Stimulated activated CD4-positive, alpha-beta T cell treated with anti-CD3 and anti-CD28 coated beads, Interleukin-4, amount 100 ng/mL, for 1 hour (primary cell): ENCODE measurements at places on chromosomes 11 and 22.

DNA sequence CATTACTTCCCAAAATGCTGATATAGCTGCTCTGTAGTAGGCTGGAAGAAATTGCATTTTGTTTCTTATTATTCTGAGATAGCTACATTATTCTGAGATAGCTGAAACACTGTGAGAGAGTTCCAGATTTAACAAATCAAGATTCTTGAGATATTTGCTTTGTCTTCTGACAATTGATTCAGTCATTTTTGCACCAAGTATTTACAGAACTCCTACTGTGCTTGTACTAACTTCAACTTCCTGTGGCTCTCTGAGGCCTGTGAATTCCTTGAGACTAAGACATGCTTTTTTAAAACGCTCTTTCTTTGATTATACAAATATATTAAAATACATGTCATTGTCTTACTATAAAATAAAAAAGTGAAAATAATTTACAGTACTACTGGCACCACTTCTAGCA lies 52.7 kb downstream of the USP47 start:
- no peak for DNase-seq

GRCh38 chr22:33867118-33867866 lies 53.0 kb downstream of the LARGE1 start:
- DNase-seq, result no peak

- no peak for DNase-seq
Observed at GRCh38 chr22:44776605-44777363, 24.4 kb downstream of the ARHGAP8 start.

DNA sequence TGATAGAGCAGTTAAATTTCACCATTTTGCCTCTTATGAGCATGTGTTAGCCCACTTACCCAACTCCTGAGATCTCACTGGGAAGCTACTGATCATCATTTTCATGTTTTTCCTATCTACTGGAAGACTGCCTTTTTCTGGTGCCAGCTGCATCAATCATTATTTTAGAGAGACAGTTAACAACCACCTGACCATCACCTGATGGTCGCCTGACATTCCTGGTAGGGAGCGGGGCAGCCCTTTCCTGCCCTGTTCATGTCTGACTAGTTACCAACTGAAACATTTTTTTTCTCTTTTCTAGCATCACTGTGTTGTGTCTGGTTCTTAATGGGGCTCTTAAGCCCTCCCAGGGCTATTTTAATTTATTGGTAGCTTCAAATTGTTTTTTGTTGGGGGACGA lies 20.2 kb upstream of the PATL1 start:
- DNase-seq, result no peak

DNA sequence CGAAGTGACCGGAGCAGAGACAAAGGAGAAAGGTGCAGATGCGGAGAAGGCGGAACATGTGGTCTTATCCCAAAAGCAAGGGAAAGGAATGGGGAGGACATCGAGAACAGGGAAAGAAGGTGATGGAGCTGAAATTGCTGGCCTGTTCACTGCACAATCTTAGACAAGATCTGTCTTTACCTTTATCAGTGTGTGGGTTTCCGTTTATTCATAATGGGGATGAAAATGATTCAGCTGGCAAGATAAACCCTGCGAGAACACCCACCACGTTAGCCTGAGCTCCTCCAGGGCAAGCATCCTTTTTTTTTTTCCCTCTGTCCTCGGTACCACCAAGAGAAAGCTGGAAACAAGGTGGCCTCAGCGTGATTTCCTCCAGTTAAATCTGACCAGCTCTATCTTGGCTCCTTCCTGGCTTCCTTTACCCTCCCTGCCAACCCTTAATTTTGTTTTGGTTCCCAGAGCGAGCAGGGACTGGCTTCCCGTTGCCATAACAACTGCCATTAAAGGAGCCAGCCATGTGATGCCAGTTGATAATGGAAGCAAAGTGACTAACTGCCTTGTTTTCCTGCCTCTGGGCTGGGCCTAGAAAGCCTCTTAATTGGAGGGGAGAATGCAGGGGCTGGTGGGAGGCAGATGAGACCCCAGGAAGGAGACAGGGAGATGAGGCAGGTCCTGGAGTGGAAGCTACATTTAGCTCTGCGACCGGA lies 4.2 kb downstream of the SGSM1 start:
- no peak for DNase-seq

- DNase-seq, result no peak
Observed at GRCh38 chr11:77073328-77074001, 6.7 kb downstream of the CAPN5 start.

GRCh38 chr11:7630002-7630401 lies 43.3 kb downstream of the CYB5R2 start:
- no peak for DNase-seq

DNA sequence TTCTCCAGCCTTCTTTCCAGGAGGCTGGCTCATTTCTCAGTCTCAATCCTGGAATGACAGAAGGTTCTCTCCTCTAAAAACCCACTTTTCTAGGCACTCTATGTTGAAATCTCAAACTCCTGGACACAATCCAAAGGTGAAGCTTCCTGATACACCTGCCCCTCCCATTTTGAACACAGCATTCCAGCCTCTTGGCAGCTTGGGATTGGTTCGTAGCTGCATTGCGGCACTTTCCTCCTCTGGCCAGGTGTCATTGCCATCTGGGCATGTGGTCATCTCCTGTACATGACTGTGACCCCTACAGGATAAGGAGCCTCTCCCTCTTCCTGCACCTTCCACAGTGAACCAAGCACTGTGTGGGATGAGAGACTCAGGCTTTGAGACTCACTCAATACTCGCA lies 230.2 kb upstream of the B3GAT1 start:
- no peak for DNase-seq

DNA sequence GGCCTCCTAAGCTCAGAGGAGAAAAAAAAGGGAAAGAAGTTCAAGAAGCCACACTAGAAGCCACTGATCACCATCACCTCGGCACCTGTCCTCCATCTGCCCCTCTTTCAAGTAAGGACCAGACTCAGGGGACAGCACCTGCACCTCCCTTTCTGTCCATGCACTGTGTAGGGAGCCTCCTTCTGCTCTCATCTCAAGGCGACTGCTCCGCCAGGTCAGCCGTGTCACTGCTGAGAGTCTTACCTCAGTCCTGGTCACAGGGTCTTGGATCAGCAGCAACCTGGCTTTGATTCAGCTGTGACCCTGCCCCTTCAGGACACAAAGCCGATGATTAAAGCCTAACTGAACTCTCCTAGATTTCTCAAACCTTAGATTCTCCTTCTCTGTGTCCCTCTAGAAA lies 101.5 kb downstream of the ZNF280B start:
- no peak for DNase-seq

DNA sequence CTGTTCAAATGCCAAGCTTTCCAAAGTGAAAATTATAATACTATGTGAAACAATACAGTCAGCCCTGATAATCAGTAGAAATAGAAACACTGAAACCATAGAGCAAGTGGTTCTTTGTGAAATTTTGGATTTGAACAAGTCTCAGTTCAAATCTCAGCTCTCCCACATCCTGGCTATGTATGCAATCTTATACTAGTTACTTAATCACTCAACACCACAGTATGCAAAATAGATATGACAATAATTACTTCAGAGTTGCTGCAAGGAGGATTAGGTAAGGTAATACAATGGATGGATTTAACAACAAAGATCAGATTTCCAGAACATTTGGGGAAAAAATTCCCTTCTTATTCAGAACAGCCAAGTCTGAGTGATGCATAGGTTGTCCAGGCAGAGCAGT lies 851.8 kb upstream of the CCDC90B start:
- no peak for DNase-seq

DNA sequence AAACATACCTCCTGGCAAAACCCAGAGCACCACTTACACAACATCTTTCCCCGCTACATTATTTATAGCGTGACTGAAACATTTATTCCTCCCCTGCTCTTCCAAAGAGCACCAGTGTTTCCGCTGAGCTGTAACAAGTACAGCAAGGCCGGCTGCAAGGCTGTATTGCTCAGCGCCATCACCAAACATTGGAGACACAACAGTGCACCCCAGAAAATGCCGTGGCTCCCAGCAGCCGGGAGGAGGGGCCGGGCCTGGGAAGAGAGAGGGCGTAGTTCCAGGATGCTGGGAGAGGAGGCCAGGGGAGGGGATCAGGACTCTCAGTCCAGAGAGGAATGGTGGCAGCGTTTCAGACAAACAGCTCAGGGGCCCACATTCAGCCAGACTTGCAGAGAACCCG lies 133.2 kb downstream of the DSCAML1 start:
- DNase-seq, result no peak

DNA sequence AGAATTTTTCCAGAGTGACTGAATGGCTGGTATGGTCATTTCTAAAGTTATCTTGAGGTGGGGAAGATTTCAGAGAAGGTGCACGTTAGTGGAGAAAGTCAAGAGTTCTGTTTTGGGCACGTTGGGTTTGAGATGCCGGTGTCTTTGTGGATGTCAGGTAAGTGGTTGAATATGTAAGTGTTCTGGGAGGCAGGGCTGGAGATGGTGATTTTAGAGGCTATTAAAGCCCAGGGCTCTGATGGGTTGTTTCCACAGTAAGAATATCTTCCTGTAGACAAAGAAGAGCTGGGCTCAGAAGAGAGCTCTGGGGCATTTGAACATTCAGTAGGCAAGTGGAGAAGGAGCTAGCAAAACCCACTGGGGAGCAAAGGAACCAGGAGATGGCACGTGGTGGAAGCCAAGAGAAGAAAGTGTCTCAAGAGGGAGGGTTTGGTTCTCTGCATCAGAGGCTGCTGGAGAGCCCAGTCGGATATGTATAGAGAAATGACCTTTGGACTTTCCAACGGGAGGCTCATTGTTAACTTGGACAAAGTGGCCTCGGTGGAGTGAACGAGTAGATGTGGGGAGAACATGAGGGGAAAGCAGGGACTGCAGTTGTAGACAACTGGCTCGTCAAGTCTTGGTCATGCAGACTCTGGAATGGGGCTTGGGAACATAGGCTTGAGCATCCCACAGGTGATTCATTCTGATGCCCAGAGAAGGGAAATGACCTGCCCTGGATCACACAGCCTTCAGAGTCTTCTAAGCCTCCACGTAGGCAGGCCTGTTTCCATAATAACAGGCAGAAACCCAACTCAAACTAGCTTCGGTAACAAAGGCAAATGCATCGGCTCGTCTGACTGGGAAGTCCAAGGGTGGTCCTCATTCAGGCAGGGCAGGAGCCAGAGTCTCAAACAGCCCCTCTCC lies 98.4 kb upstream of the PARVA start:
- no peak for DNase-seq

GRCh38 chr11:85165819-85166218 lies 461.3 kb downstream of the DLG2 start:
- DNase-seq, result no peak

DNA sequence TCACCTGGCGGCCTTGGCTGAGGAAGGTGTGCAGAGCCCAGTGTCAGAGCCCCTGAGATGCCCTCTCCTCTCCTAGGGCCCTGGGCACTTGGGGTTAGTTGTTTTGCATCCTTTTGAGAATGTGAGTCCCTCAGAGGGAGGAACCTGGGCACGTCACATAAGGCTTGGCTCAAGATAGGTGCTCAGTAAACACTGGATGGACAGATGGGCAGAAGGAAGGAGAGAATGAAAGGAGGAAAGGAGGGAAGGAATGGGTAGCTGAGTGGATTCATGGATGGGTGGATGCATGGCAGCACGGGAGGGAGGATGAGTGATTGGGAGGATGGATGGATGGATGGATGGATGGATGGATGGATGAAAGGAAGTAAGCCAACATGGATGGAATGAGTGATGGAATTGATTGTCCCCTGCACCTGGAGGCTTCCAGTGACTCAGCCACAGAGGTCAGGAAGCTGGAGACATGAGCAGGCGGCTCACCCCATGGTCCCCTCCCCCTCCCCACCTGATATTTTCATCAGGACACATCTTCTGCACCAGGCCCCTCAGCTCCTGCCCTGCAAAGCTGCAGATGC lies 62.2 kb downstream of the IGLL1 start:
- no peak for DNase-seq

DNA sequence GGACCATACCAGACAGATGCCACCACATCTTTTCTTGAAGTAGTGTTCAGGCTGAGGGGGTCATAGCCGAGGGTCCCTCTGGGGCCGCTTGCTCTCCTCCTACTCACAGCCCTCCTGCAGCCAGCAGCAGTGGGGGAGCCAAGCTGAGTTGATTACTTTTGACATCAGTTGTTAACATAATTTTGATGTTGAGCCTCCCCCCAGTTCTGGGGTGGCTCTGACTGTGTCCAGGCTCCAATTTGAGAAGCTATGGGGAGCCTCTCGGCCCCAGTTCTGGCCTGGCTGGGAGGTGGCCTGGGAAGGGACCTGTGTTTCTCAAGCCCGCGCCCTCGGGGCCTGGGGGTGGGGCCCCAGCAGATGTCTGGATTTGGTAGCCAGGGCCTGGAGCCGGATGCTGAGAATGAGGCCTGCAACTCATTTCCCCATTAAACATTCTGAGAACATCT lies 47.9 kb downstream of the KCNQ1OT1 start:
- DNase-seq, result no peak

GRCh38 chr22:40008726-40009291 lies 14.1 kb downstream of the FAM83F start:
- no peak for DNase-seq

DNA sequence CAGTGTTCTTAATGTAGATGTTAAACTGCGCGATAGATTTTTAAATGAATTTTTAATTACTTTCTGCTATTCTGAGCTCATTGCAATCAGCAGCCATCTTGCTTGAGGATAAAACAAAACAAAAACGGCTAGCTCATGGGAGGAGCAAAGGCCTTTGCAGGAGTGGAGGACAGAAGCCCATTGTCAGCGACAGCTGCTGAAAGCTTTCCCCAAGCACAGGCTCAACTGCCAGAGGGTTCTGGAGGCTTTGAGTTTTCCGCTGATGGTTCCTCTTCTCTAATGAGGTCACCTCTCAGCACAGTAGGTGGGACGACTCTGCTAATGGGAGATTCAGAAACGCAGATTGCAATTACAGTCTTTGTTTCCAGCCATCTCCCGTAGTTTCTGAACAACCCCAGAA lies 167.1 kb upstream of the TTC12 start:
- DNase-seq, result no peak

- no peak for DNase-seq
Observed at GRCh38 chr11:35934981-35935380, 8.9 kb upstream of the LDLRAD3 start.

DNA sequence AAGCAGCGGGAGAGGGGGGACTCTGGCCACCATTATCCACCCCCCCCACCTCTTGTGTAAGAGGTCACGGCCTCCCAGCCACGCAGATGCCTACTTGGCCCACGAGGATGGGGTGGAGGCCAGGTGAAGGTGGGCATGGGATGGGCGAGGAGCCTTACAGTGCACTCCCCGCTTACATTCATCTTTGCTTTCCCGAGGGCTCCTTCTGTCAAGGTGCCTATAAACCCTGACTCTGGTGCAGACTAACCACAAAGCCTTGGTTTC lies 13.1 kb downstream of the NPTXR start:
- DNase-seq, result no peak

- DNase-seq, result no peak
Observed at GRCh38 chr11:27291954-27292636, 70.9 kb downstream of the CCDC34 start.

- no peak for DNase-seq
Observed at GRCh38 chr22:17477391-17477833, 85.9 kb upstream of the SLC25A18 start.

GRCh38 chr11:58276151-58276550 lies 8.1 kb upstream of the OR10W1 start:
- DNase-seq, result no peak

GRCh38 chr22:48098921-48099245 lies 1336.4 kb downstream of the TBC1D22A start:
- no peak for DNase-seq
